ENCODE measurements at places on chromosomes 16 and 17.

DNA sequence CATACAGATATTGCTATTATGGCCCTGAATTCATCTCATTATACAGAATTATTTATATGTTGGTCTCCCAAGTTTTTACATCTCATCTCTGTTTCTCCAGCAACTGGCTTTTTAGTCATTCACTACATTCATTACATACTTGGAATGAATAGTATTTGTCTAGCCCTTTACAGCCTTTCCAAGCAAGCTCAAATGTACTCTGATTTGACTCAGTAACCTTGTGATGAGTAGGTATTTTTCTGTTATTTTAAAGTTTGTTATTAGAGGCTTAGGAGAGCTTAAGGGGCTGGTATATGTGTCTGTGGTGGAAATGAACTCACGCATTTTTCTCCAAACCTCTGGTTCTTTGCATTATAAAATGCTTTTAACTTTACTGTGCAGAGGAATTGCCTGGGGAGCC, 224.7 kb downstream of the SNX29 start:
- DNase-seq = no peak

GRCh38 chr17:1069847-1070246, 72.9 kb downstream of the TIMM22 start:
- DNase-seq = no peak

GRCh38 chr17:79648181-79648831, 37.5 kb upstream of the RBFOX3 start:
- DNase-seq = no peak

GRCh38 chr17:59375857-59376256, 44.4 kb downstream of the YPEL2 start:
- DNase-seq = no peak

DNA sequence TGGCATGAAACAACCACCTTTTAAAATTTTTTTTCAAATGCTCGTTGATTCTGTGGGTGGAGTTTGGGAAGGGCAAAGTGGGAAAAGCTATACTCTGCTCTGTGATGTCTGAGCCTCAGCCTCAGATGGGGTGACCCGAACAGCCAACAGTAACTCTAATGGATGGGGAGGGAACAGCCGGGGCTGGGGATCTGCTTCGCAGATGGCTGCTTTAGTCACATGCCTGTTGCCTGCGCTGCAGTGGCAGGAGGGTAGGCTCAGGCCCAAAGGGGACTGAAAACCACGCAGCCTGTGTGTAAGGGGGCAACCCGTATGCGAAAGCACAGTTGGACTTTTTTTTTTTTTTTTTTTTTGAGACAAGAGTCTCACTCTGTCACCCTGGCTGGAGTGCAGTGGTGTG, 14.9 kb upstream of the MAPK3 start:
- no peak for DNase-seq

DNA sequence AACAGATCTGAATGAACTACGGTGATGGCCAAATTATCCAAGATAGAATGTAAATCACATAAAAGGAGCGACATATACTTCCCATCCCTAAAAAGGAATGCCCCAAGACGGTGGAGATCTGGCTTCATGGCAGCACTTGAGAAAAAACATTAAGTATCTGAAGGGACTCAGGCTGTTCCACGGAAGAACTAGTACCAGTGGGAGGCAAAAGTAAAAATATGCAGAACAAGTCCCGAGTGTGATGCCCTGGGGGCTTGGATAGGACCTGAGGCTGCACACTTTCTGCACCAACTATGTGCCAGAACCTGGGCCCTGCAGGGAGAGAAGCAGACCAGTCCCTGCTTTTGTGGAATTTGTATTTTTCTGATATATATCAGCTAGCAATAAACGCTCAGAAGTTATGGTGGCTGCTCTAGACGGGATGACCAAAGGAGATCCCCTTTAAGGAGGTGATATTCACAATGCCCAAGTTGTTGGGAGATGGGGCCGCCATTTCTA, 539 bp upstream of the CKLF start:
- no peak for DNase-seq

DNA sequence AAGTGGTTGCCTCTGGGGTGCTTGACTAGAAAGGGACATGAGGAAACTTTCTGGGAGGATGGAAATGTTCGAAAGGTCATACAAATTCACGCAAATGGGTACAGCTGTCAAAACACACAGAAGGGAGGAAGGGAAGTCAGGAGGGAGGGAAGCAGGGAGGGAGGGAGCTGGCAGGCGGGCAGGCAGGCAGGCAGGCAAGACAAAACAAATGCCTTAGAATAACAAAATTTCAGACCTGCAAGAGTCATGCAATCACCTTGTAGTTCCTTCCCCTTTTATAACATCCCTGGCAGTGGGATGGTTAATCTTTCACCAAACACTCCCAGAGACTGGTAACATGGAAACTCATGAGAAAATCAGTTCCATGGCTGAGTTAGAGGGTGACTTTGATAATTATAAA, 189.2 kb downstream of the STX8 start:
- no peak for DNase-seq

GRCh38 chr16:70653406-70653805, 7.0 kb downstream of the IL34 start:
- DNase-seq = no peak

DNA sequence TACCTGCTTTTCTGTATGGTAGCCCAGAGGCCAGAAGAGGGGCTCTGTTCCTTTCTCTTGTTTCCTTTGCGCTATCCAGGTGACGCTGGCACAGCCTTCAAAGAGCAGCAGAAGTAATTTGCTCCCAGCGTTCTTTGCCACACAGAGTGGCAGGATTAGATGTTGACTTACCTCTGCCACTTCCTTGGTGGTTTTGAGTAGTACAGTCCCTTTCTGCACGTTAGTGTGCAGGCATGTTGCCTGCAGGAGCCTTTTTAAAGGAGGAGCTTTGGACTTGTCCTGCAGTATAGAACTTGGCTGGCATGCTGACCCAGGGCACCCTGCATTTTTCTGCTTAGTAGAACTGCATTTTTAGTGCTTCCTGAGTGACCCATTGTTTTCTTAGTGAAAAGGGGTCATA, at the start of gene ABCC11:
ABCC11 (minus strand) TSS at position 229 of the 400 bp plus-strand sequence. CDS start 15,618 bp downstream, outside the sequence.
- DNase-seq = no peak

DNA sequence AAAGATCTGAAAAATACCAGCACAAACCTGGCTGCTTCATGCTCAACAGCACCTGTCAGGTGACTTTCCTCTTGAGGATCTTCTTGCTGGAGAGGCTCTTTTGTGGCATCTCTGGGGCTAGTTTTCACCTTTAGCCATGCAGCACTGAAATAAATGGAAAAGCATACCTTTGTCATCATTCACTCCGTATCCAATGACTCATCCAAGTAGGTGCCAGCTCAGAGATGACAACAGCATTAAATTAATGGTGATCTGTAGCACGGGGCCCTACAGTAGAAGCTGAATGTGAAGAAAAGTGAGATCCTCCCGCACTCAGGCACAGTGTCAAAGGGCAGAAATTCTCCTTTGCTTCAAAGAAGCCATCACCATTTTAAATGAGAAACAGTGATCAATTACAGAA, 32.2 kb downstream of the KIAA0753 start:
- no peak for DNase-seq

DNA sequence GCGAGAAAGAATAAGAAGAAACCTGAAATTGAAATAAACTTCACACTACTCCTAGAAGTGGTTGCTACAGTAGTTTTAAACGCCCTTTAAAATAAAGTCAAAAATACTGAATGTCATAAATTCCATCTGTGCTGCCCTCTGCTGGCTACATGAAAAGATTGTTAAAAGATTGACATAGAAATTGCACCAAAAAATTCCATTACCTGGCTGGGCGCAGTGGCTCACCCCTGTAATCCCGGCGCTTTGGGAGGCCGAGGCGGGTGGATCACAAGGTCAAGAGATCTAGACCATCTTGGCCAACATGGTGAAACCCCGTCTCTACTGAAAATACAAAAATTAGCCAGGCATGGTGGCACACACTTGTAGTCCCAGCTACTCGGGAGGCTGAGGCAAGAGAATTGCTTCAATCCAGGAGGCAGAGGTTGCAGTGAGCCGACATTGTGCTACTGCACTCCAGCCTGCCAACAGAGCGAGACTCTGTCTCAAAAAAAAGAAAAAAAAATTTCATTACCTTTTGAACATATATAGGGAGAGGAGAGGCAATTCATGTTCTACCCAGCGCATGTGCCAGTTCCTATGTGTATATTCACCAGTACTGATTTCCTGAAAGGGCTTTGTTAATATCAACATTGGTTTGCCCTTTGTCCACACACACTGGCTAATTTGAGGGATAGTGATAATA, 36.5 kb downstream of the CYTH1 start:
- DNase-seq = peak; percentile 49

DNA sequence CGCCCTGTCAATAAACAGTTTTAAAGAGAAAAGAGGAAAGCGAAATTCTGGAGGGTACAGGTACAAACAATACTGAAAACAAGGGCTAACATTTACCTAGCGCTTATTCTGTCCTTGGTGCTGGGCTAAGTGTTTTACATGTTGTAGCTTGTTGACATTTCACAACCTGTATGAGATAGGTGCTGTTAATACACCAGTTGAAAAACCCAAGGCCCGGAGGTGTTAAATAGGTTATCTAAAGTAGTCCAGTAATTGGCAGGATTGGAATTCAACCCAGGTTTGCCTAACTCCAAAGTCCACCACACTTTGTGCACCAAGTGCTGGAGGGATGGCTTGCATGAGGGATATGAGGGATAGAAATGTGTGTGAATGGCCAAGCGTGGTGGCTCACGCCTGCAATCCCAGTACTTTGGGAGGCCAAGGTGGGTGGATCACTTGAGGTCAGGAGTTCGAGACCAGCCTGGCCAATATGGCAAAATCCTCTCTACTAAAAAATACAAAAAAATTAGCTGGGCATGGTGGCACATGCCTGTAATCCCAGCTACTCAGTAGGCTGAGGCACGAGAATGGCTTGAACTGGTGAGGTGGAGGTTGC, 2.9 kb downstream of the ATP6V0D1 start:
- DNase-seq = no peak

- no peak for DNase-seq
Observed at GRCh38 chr17:14738652-14738988, 437.7 kb downstream of the HS3ST3B1 start.

GRCh38 chr17:10059684-10060211, 138.7 kb downstream of the GAS7 start:
- DNase-seq = no peak

DNA sequence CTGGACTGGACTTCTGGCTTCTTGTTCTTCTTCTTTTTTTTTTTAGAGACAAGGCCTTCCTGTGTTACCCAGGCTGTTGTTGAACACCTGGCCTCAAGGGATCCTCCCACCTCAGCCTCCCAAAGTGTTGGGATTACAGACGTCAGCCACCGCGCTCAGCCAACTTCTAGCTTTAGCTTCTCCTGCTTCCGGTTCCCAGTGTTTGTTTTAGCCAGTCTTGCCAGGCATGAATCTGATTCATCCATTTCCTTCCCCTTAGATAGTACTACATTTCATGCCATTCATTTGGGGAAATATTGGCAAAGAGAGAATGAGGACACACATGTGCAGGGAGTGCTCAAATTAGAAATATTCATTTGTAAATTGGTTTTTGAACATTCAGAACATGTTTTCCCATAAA, 12.1 kb upstream of the NDUFAB1 start:
- DNase-seq = no peak

DNA sequence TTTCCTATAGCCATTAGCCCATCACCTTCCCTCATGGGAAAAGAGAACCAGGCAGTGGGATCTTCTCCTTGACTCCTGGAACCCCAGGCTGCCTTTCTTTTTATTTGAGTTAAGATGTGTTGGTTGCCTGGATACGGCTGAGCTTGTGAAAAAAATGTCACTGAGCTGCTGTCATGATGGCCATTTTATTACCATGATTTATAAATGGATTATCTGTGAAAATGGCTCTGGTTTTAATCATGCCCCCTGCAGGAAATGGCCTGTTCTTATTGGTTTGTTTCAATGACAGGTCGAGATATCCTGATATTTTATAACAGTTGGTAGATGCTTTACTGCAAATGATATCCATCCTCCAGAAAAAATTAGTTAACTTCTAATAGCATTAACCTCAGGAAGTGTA, 640.4 kb downstream of the CDH11 start:
- DNase-seq = no peak

DNA sequence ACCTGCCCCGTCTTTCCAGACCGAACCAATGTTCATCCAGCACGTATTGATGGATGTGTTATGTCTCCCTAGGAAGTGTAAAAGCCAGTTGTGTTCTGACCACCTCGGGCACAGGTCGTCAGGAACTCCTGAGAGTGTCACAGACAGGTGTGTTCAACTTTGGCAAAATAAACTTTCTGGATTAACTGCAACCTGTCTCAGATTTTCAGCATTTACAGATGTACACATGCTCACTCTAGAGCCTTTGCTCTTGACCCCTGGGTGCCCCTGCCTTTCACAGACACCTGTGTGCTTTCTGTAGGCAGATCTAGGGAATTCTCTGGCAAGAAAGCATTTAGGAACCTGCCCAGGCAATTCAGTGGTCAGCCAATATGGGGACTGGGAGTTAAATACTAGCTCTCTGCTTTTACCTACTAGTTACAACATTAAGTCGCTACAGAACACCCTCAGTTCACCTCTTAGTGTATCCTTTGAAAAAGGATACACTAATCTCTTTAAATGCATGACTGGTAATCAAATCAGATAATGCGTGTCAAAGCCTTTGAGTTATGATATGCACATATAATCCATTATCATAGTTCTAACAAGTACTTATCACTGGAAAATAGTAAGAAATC, 188.9 kb downstream of the CPPED1 start:
- no peak for DNase-seq

- DNase-seq = no peak
Observed at GRCh38 chr16:22979038-22979437, 165.1 kb downstream of the HS3ST2 start.

- no peak for DNase-seq
Observed at GRCh38 chr17:42413464-42414040, 9.5 kb downstream of the CAVIN1 start.

DNA sequence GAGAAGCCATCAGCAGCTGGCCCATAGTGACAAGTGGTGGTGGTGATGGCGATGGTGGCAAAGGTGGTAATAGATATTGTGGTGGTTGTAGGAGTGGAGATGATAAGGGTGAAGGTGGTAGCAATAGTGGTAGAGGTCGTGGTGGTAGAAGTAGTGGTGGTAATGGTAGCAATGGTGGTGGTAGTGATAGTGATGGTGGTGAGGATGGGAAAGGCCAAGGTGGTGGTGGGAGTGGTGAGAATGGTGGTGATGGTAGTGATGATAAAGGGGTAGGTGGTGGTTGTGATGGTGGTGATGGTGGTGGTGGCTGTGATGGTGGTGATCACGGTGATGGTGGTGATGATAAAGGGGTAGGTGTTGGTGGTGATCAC, 13.1 kb downstream of the CDH5 start:
- DNase-seq = no peak

All from activated CD4-positive, alpha-beta T cell treated with anti-CD3 and anti-CD28 coated beads, Interleukin-2, amount 50 U/mL, for 1 hour (primary cell).